ENCODE measurements at places on chromosomes 11 and 22. TPM values are rescaled to one million over a fixed set of nuclear protein-coding genes. Genes with fewer than 3 reads are reported as not detected.

The WNT11 gene
- 1.4 TPM for total RNA-seq

The APOA5 gene
- total RNA-seq, result not detected

The PKP3 gene
- 3.5 TPM for total RNA-seq

The SNRPD3 gene
- total RNA-seq, result 146 TPM

The PKNOX2 gene
- total RNA-seq, result 6.6 TPM

The RIMBP3C gene
- 0.68 TPM for total RNA-seq

The LMNTD2 gene
- 0.44 TPM for total RNA-seq

The FXYD2 gene
- not detected for total RNA-seq

The KRTAP5-9 gene
- total RNA-seq, result not detected

The OR8G5 gene
- not detected for total RNA-seq

The RAB38 gene
- total RNA-seq, result 0.56 TPM

The CYTH4 gene
- not detected for total RNA-seq

The LIF gene
- 0.54 TPM for total RNA-seq

The NDUFC2 gene
- 87.2 TPM for total RNA-seq

All from cardiac ventricle fibroblast (primary cell).